ENCODE measurements at places on chromosomes 7 and 10. TPM values are rescaled to one million over a fixed set of nuclear protein-coding genes. Genes with fewer than 3 reads are reported as not detected.

DNA sequence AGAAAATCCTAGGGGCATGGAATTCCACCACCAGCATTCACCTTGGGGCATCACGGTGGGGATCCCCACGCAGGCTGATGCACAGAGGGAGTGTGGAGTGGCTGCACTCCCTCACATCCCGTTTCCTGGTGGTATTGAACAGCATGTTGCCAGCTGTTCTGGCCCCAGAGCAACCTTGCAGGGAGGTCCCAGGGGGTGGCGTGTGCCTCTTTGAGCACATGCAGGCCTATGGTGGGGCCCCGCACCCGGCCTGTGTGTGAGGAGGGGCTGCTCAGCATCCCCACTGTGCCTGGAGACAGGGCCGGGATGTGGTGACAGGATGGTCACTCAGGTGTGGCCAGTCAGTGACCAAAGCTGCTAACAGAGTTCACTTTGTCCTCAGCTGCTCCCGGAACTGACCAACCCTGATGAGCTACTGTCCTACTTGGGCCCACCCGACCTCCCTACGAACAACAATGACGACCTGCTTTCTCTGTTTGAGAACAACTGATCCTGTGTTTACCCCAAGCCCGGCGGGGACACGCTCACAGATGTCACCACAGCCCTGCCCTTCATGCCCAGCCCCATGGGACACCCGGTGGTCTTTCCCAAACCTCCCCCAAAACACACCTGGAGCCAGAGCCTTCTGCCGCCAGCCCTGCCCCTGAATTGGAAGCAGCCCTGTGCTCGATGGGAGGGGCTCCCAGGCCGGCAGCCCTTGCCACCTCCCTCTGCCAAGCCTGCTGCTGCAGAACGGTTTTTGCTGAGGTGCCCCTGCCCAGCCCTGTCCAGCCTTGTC, 18.7 kb downstream of the ZMIZ2 start:
- DNase-seq: no peak

Gene ZNF727
- not detected for total RNA-seq

DNA sequence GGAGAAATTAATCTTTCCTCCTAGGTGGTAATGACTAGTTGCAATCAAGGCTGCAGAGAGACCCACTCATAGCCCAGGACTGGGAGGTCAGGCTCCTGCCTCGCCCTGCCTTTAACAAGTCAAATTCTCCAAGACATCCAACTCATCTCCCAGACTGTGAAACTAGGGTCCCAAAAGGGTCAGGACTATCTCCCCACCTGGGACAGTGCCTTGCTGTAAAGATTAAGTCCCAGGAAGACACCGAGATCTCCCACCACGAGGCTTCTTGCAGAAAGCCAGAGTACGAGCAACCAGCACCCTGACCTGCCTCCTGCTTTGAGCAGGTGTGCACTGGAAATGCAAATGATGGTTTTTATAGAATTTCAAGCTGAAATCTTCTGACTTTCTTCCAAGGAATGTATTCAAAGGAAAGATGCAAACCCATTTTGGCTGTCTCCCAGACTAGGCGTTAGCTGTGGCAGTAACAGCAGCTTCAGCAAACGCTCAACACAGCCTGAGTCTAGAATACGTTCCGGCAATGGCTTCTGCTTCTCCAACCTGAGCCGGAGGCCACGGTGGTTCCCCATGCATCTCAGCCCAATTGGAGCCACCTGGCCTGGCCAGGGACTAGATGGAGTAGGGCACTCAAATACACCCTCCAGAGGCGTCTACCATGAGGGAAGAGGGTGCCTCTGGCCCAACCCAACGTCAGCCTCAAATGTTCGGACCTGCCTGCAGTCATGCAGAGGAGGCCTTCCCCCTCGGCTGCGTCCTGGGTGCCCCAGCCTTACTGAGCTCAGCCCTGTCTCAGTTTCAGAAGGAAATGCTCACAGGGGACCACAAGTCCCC, 170.4 kb downstream of the PRKAG2 start:
- DNase-seq: no peak

Gene TRIM73
- total RNA-seq: 4.7 TPM

DNA sequence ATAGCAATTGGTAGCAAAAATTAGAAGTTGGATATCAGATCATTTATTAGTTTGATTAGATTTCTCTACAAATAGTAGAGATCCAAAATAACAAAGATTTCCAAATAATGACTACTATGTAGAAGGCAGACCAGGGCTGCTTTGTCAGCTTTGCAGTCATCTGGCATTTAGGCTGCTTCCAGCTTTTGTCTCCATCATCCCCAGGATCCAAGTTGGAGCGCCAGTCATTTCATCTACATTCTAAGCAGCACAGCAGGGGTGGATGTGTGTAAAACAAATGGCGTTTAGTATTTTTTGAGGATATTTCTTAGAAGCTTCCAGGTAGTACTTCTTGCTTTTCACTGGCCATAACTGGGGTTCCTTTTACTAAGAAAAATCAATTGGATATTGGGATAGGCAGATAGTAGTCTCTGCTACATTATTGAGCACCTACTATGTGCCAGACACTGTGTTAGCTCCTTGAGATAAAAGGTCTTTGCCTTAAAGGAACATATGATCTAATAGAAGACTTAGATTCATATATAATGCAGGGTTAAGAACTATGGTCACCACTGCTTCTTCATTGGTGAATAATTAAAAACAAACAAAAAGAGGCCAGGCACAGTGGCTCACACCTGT, 41.5 kb downstream of the TPST1 start:
- no peak for DNase-seq

DNA sequence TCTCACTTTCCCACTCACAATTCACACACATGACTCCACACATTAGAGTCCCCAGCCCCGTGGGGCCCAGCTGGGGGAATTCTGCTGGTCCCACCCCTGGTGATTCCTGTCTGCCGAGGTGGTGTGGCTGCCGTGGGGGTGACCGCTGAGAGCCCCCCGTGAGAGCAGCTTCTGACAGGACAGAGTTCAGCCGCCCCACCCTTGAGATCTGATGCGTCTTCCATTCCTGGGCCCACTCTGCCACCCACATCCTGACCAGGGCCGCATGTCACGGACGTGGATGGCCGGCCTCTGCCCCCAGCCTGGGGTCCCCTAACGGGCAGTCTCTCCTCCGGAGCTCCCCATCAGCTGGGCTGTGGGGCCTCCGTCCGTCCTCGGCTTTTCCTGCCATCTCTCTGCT, 240.1 kb upstream of the PITRM1 start:
- DNase-seq: no peak

Gene EIF5AL1
- 0.49 TPM for total RNA-seq

Gene PCLO
- total RNA-seq: 0.10 TPM

- DNase-seq: no peak
These were observed 6.3 kb downstream of the ZNF503 start for GRCh38 chr10:75395066-75395931.

- DNase-seq: no peak
These were observed 217.3 kb upstream of the HABP2 start for GRCh38 chr10:113335592-113335991.

GRCh38 chr7:70619130-70619529, 512.8 kb upstream of the GALNT17 start:
- DNase-seq: no peak

GRCh38 chr7:150787321-150788281, 12.6 kb downstream of the TMEM176B start:
- DNase-seq: no peak

DNA sequence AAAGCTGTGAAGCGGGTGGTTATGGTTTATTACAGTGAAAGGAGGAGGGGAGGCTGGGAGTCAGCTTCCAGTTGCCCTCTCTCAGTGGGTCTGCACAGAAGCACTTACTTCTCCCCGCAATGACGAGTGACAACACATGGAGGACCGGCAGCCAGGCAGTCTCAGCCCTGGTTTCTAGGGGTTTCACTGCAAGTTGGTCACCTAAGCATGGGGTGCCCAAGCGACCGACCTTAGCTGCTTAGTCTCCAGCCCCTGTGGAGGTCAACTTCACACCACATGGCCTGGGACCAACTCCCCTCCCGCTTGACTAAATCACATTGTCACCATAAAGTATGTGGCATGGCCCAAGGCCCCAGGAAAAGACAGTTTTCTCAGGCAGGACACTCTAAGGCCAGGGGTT, 99.9 kb upstream of the ZNF32 start:
- DNase-seq: no peak

DNA sequence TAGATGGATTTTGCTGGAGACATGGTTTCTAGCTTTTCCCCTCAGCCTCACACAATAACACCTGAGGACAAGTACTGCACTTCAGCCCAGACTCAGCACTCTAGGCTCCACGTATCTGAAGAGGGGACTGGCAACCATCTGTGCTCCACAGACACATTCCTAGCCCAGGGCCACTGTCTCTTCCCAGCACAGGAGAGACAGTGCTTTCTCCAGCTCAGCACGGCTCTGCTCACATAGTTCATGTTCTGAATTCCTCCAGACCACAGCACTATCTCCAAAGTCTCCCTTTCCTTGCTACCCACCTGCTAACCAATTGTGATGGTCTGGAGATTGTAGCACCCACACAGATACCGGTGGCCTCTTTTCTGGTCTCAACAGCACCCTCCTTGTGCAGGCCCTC, 114.5 kb downstream of the HTR7 start:
- no peak for DNase-seq

DNA sequence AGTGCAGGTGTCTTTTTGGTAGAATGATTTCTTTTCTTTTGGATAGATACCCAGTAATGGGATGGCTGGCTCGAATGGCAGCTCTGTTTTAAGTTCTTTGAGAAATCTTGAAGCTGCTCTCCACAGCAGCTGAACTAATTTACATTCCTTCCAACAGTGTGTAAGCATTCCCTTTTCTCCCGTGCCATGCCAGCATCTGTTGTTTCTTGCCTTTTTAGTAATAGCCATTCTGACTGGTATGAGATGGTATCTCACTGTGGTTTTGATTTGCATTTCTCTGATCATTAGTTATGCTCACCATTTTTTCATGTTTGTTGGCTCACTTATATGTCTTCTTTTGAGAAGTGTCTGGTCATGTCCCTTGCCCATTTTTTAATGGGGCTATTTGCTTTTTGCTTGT, 486.3 kb downstream of the GALNT17 start:
- no peak for DNase-seq

DNA sequence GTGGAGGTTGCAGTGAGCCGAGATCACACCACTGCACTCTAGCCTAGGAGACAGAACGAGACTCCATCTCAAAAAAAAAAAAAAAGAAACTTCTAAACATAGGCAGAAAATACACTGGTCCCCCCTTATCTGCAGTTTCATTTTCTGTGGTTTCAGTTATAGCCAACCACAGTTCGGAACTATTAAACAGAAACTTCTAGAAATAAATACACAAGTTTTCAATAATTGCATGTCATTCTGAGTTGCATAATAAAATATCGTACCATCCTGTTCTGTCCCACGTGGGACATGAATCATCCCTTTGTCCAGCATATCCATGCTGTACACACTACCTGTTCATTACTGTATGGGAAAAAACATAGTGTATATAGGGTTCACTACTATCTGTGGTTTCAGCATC, 8.0 kb downstream of the XRCC2 start:
- DNase-seq: no peak

GRCh38 chr10:106083572-106083971, 1080.9 kb downstream of the SORCS1 start:
- no peak for DNase-seq

GRCh38 chr10:7318836-7319235, 92.0 kb downstream of the SFMBT2 start:
- DNase-seq: no peak

DNA sequence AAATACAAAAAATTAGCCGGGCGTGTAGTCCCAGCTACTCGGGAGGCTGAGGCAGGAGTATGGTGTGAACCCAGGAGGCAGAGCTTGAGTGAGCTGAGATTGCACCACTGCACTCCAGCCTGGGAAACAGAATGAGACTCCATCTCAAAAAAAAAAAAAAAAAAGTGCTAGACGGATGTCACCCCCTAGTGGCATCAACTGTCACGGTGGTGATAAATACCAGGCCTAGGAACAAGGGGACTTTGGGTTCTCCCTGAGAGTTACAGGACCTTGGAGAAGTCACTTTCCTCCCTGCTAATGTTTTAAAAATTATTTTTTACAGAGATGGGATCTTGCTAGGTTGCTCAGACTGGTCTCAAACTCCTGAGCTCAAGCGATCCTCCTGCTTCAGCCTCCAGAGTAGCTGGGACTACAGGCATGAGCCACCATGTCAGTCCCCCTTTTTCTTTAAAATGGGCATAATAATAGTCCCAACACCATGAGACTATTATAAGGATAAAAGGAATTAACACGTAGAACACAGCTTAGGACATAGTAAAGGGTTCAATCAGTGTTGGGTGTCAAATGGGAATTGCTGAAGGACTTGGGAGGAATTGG, 2.6 kb upstream of the TMEM130 start:
- DNase-seq: no peak

GRCh38 chr7:24334627-24335026, 50.6 kb downstream of the NPY start:
- DNase-seq: no peak

DNA sequence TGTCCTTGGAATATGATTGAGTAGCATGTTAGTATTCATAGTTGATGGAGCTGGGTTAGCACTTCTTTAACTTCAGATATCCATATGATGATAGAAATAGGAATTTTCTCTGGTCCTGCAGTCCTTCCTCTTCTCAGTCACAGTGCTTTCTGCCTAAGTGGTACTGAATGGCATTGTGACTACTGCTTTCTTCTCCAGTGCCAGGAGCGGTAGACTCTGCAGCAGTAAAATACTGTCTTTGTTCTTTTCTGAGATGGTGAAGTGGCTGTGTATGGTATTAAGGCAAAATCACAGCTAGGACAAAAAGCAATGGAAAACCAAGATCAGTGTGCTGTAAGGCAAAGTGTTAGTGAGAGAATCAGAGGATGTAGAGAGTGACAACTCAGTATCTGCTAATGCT, 46.6 kb downstream of the C1GALT1 start:
- DNase-seq: no peak

Gene GRID2IP
- total RNA-seq: not detected

Gene MBLAC1
- total RNA-seq: 4.8 TPM

Gene MRC1
- 0.14 TPM for total RNA-seq

DNA sequence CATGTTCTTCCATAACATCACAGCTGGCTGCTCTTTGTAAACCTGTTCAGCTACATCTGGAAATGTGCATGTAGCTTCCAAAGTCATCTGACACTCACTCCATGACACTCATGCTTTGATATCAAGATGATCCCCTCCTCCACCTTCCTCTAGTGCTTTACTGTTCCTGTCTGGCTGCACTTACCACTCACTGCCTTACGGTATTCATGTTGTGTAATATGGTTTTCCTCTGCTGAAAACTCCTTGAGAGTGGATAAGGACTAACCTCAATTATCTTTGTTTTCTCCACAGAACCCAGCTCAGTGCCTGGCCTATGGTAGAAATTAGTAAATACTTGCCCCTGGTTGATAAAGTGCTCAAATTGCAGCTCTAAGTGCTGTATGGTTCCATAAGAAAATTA, 483.9 kb downstream of the HTR7 start:
- DNase-seq: no peak
